ENCODE measurements at places on chromosomes 4 and X.

DNA sequence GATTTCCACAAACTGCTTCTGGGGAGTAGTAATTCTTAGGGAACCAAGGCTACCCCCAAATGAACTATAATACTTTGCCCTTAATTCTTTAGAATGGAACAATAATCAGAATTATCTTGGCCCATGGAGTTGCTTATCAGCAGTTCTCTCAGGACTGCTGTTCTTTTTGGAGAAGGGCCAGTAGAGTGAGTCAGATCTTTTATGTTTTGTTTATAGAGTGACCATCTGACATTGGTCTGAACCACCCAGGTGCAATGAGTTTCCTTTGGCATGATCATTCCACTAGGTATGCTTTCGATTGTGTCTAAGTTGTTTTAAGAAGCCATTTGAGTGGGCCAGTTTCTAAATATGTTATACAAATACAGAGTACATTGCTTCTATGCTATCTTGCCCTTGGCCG lies 31.8 kb downstream of the PRRG1 start:
- no peak for DNase-seq

DNA sequence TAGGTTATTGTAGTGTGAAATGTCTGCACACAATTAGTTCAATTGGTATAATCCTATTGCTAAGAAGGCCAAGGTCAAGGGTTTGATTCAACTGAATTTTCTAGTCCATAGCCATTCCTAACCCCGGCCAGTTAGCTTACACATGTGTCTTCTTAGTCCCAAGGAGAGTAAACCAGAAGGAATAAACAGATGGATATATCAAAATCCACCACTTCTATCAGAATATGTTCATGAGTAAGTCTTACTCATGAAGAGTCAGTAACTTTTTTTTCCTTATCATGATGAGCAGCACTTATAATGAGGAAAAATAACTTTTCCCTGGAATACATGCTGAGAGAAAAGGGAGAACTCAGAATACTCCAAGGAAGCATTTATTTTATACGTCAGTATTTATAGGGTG lies 9.5 kb downstream of the HHIP start:
- no peak for DNase-seq

- no peak for DNase-seq
Observed at GRCh38 chr4:84804136-84804535, 162.4 kb downstream of the WDFY3 start.

DNA sequence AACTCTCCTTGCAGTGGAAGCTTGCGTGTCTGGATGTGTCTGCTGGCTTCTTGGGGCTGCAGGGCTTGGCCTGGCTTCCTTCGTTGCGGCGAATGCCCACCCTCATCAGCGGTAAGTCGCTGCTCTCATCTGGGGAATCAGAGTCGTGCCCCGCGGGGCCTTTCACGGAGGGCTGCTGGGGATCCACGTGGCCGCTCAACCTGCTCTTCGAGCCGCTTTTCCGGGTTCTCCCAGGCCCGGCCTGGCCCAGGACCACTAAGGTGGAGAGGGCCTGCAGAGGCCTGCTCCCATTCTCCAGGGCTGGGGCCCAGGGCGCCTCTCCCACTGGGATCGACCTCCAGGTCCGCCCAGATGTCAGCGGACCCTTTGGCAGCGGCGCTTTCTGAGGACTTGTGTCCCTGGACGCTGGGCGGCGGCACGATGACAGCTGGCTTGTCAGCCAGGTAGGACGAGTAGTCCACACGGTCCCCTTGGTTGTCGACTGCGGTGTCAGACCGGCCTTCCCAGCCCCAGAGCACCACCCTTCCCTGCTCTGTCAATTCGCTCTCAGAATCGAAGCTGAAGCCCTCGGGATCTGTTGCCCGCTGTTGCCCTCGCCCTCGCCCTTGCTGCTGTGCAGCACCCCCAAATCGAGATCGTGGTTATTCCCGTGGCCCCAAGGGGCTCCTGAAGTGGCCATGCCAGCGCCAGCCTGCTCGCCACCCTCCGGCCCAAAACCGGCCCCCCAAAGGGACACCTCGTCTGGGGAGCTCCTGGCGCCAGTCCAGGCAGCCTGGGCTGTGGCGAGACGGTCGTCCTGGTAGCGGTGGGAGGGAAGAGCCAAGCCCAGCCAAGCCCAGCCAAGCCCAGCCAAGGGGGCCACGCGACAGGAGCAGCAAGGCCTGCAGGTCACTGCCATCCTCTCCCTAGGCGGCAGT lies 37.8 kb upstream of the NHSL2 start:
- DNase-seq: no peak

- DNase-seq: no peak
Observed at GRCh38 chrX:84501798-84502628, at the start of gene HDX. Gene HDX, minus strand, starts transcription at chrX:84502453. Its CDS starts 27,056 bp downstream, at chrX:84475397.

GRCh38 chrX:18970465-18970864 lies 13.4 kb downstream of the PHKA2 start:
- no peak for DNase-seq

DNA sequence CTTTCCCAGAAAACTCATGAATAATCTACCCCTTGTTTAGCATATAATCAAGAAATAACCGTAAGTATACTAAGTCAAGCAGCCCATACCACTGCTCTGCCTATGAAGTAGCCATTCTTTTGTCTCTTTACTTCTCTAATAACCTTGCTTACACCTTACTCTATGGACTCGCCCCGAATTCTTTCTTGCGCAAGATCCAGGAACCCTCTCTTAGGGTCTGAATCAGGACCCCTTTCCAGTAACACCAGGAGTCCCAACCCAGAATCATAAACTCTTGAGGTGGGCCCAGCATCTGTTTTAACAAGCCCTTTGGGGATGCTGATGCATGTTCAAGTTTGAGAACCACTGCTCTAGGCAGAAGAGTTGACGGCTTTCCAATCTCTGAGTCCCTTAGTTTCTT lies 119.6 kb downstream of the BEND2 start:
- no peak for DNase-seq

- DNase-seq: no peak
Observed at GRCh38 chrX:134747006-134747405, 88.7 kb upstream of the PLAC1 start.

- no peak for DNase-seq
Observed at GRCh38 chrX:49108641-49109040, 14.9 kb downstream of the GPKOW start.

DNA sequence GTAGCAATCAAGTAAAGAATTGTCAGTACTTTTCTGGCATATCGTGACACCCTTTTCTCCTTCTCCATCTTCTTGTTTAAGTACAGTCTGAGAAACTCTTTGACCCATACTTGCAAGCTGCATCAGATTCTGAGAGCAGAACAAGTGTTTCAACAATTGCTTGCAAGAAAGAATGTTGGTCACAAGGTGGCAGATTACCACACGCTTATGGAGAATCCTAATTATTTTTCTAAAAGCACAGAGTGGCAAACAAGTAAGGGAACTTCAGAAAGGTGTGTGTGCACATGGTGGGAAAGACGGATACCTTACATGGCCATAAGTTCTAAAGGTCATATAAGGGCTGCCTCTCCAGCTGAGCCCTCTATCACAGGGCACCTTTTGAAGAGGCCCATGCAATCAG lies 136.4 kb upstream of the FGF13 start:
- DNase-seq: no peak

- no peak for DNase-seq
Observed at GRCh38 chrX:110877326-110877725, 81.7 kb upstream of the CHRDL1 start.

DNA sequence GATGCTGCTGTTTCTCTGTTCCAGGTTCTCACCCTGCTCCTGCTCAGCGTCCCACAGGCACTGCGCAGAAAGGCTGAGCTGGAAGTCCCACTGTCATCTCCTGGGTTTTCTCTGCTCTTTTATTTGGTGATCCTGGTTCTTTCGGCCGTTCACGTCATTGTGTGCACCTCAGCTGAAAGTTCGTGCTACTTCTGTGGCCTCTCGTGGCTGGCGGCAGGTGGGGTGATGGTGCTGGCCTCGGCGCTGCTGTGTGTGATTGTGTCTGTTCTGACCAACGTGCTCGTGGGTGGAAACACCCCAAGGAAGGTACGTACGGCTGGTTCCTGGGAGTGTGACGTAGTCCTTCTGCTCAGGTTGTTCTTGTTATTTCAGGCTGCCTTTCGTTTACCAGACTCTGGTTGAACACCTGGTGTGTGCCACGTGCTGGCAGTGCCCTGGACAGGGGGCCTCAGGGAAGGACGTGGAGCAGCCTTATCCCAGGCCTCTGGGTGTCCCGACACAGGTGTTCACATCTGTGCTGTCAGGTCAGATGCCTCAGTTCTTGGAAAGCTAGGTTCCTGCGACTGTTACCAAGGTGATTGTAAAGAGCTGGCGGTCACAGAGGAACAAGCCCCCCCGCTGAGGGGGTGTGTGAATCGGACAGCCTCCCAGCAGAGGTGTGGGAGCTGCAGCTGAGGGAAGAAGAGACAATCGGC lies 22.8 kb downstream of the PIGG start:
- DNase-seq: no peak

DNA sequence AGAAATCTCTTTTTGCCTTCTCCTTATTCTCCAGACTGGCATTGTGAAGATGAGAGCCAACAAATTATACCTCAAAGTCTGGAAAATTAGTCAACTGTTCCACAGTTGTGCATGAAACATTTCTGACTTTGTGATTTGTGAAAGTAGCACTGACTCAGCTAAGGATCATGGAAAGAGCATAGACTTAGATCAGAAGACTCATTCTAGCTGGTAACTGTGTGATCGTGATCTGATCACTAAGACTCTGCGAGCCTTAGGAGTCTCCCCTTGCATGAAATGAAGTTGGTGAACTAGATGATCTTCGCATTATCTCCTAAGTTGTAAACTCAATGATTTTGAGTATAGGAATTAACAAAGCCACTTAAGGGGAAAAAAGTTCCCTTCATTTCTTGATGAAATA lies 668.1 kb downstream of the RPA4 start:
- no peak for DNase-seq

GRCh38 chr4:58935332-58935731 lies 1825.1 kb upstream of the IGFBP7 start:
- DNase-seq: no peak

DNA sequence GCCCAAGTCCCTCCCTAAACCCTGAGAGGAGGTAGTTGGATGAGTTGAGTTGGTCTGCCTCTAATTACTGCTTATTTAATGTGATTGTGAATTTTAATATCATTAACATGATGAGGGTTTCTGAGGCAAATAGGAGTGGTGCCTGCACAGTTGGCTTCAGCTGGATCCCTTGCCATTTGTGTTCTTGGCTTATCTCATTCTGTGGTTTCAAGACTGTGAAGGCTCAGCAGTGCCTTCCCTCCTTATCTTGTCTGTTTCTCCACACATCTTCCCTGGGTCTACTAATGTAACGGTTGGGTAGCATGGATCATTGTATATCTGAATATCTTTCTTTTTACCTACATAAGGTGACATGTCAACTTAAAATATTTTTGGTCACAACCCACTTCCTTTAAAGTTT lies 1.6 kb upstream of the SLC10A4 start:
- no peak for DNase-seq

GRCh38 chr4:150725957-150726523 lies 144.1 kb downstream of the MAB21L2 start:
- no peak for DNase-seq

GRCh38 chr4:140308366-140309123 lies 64.9 kb upstream of the SCOC start:
- DNase-seq: no peak

DNA sequence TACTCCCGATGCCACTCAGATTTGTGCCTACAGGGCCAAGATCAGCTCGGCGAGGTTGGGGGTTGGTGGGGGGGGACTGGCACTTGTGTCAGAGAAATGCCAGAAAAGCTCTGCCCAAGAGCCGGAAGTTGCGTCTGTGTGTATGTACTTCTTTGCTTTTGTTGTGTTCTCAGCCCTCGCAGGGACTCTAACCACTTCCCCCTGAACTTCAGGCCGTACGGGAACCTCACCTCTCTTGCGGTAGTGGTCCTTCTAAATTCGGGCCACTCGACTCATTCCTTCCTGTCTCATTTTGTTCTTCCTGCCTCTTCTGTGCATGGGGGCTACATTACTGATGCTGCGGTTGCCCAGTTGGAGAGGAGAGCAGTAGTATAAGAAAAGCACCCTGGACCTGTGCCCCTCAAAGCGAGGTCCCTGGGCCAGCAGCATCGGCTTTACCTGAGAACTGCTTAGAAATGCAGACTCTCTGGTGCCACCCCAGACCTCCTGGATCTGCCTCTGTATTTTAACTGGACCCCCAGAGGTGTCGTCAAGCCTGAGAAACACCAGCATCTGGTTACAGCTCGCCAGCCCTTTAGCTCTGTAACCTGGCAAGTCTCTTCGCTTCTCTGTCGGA lies 146.3 kb upstream of the RPS6KA3 start:
- no peak for DNase-seq

GRCh38 chr4:25827373-25827772 lies 35.4 kb downstream of the SEL1L3 start:
- DNase-seq: no peak

DNA sequence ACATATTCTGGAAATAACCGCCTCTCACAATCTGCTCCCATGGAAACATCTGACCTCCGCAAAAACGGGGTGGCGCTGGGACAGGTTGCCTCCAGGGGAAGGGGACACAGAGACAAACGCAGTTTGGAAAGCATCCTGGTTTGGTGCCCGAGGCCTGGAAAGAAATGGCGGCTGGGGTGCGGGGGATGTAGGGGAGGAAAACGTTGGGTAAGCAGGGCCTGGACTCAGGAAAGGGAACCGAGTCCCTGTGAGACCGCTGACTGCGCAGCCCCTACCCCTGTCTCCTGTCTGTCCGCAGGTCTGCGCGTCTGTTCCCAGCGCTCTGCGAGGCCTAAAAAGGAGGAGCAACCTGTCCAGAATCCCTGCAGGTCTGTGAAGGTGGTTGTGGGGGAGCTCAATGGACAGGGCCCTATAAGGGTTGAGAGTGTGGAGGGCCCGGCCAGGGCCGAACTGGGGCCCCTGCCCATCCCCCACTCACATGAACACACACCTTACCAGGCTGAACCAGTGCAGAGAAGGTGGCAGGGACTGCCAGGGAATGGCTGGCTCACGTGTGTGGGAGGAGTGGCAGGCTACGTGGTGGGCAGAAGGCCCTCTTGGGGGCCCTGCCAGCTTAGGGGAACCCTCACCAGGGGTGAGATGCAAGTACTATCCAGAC lies 672 bp downstream of the TCEAL3 start:
- DNase-seq: no peak

DNA sequence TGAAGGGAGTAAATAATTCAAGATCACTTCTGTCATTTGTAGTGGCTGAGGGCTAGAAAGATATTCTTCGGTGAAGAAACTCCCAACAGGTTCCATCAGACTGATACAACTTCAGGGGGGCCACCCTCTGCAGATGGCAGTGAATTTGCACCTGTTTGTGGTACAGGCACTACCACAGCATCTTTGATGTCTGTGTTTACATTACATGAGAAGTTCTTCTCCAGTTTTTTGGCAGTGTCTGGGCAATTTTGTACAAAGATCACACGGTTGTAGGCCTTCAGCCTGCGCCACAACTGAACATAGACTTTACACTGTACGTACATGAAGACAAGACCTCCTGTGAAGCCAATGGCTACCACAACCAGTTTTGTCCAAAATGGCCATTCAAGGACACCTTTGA lies 34.2 kb downstream of the TMA16 start:
- DNase-seq: no peak

DNA sequence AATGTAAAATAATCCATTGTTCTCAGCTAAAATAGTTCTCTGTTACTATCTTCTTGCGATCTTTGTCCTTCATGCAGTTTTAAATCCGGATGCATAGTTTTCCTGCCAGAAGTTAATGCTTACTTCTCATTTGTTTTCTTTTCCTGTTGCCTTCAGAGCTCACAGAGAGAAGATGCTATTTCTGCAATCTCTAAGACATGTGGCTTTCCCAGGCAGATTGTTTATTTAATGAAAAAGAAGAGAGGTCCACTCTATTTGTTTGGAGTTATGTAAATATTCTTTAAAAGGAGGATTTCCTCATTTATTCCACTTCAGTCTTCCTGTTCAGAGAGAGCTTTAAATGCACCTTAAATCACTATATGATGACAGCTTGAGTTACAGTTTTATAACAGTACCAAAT lies 39.3 kb upstream of the HPGD start:
- no peak for DNase-seq
